ENCODE measurements at places on chromosomes 3 and 15. TPM values are rescaled to one million over a fixed set of nuclear protein-coding genes. Genes with fewer than 3 reads are reported as not detected.

Gene CCR3
- not detected for total RNA-seq

Gene MAPKAPK3
- total RNA-seq, result 23.5 TPM

Gene ALDH1A3
- 24.7 TPM for total RNA-seq

Gene FBXW12
- not detected for total RNA-seq

Gene CEMIP
- total RNA-seq, result 2.1 TPM

Gene C3orf85
- total RNA-seq, result not detected

Gene SYNPR
- not detected for total RNA-seq

Gene FGD5
- not detected for total RNA-seq

Gene TM4SF18
- total RNA-seq, result 44.7 TPM

Gene GDPGP1
- total RNA-seq, result 6.9 TPM

Gene A4GNT
- not detected for total RNA-seq

Gene PLCB2
- 1.3 TPM for total RNA-seq

Gene TAMM41
- total RNA-seq, result 28.8 TPM

Gene ANKUB1
- total RNA-seq, result not detected

Gene TLR9
- total RNA-seq, result not detected

Gene TRAT1
- not detected for total RNA-seq

Gene IQCF5
- not detected for total RNA-seq

Gene LIPC
- total RNA-seq, result 0.16 TPM

Gene LMAN1L
- not detected for total RNA-seq

Gene LSM3
- total RNA-seq, result 21.4 TPM

Gene HDAC11
- total RNA-seq, result 7.5 TPM

Gene LRRC31
- not detected for total RNA-seq

Gene PGBD4
- total RNA-seq, result 1.5 TPM

Gene FANCD2OS
- not detected for total RNA-seq

Gene ACKR2
- total RNA-seq, result not detected

Gene OR4F6
- total RNA-seq, result not detected

Gene ROPN1
- total RNA-seq, result not detected

Gene AP3B2
- total RNA-seq, result 0.64 TPM

Gene VEPH1
- 0.07 TPM for total RNA-seq
